Urinary bladder (tissue), 4 donors: ENCODE measurements at places on chromosomes 6 and 20. TPM values are rescaled to one million over a fixed set of nuclear protein-coding genes. Genes with fewer than 3 reads are reported as not detected.

The POU5F1 gene
- polyA plus RNA-seq, result 4.4 TPM

- no peak for DNase-seq
These were observed 16.2 kb downstream of the GFOD1 start for GRCh38 chr6:13471184-13471583.

DNA sequence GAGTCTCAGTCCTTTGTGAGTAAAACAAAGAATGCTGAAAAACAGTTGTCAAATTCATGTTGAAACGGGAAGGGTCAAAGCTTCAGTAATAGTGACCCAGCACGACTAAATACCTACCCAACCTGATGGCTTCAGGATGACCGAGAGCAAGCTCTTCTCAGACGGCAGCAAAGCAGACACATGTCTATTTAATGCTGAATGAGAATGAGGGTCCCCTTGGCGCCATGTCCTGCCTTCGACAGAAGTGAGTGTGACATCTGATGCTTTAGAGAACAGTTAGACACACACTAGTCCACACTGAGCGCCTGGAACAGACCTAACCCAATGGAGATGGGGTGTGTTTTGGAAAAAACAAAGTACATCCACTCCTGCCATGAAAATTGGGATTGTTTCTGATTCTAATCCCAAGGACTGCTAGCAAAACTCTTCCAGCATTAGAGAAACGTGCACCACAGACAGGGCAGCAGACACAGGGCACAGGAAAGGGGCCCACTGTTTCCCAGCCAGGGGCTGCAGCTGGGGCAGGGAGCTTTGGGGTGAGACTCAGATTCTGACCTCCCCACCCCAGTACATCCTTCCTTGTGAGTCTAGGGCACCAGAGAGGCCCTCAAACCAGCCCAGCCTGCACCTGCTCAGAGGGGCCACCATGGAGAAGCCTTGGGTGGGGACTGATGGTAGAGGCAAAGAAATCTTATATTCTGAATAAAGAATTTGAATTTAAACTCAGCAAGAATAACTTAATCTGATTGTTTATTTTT is 76.5 kb downstream of the C6orf118 start:
- no peak for DNase-seq

DNA sequence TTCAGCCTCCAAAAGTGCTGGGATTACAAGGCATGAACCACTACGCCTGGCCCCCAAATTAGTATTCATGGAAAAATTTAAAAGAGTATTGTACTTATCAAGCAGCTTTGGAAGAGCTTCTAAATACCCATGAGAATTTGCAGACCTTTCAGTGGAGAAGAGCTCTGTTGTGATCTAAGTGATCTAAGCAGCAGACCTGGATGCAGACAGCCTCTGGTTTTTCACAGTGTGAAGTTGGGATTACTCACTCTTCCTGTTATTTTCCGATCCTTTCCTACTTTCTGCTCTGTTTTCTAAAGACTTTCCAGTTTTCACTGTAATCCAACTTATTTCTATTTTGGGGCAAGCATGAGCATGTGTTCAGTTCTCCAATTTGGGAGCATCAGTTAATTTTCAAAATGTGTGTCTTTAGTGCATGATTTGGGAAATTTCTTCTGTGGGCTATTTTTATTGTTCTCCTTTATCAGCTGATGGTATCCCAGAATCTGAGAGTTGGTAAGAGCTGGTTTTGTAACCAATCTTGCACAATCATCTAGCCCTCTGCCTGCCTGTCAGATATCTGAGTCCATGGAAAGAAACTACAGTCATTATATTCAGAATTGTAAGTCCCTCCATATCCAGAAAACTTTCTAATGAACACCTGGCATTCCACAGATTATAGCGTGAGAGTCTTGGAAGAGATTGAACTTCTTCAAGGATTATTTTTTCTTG is 207.7 kb upstream of the DTNBP1 start:
- DNase-seq, result no peak

DNA sequence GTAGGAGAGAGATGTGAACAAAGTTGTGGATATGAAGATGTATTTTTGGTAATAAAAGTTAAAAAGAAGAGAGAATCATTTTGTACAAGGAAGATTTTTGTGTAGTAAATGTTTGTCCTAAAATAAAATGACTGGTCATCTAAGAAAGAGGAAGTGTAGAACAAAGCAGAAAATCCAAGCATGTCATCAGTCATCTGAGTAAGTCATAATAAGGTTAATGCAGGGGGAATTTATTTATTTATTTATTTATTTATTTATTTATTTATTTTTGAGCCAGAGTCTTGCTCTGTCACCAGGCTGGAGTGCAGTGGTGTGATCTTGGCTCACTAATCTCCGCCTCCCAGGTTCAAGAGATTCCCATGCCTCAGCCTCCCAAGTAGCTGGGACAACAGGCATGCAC is 15.7 kb upstream of the CGA start:
- no peak for DNase-seq

DNA sequence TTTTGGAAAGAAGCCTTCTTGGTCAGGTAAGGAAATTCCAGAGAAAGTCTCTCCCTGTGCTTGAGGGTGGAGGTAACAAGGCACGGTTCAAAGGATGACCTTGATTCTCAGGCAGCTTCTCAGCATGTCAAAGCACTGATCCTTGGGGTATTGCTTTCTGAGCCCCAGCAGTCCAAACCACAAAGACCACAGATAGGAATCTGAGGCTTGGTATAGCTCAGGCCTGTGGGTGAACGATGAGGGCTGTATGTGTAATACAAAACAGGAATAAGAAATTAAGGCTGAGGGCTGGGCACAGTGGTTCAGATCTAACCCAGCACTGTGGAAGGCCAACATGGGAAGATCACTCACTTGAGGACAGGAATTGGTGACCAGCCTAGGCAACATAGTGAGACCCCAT is 70.2 kb upstream of the SLC22A1 start:
- no peak for DNase-seq

- DNase-seq, result no peak
These were observed 338.2 kb upstream of the ZFP64 start for GRCh38 chr20:52529826-52530225.

The C4B gene
- polyA plus RNA-seq, result 142 TPM

- no peak for DNase-seq
These were observed 2.3 kb downstream of the SERPINB1 start for GRCh38 chr6:2839195-2839981.

The TREML2 gene
- 0.10 TPM for polyA plus RNA-seq

GRCh38 chr6:27096834-27097511 is 150.5 kb upstream of the PRSS16 start:
- DNase-seq, result peak; percentile 8

- DNase-seq, result no peak
These were observed 23.0 kb downstream of the ELOVL5 start for GRCh38 chr6:53325785-53326184.

The LPIN3 gene
- polyA plus RNA-seq, result 10.8 TPM

GRCh38 chr6:107156617-107157016 is 41.3 kb upstream of the BEND3 start:
- DNase-seq, result no peak

- no peak for DNase-seq
These were observed 100.4 kb downstream of the JAG1 start for GRCh38 chr20:10573273-10573950.

- no peak for DNase-seq
These were observed 26.1 kb downstream of the PTPN1 start for GRCh38 chr20:50536333-50536732.
